ENCODE measurements at places on chromosomes 2 and 18.

DNA sequence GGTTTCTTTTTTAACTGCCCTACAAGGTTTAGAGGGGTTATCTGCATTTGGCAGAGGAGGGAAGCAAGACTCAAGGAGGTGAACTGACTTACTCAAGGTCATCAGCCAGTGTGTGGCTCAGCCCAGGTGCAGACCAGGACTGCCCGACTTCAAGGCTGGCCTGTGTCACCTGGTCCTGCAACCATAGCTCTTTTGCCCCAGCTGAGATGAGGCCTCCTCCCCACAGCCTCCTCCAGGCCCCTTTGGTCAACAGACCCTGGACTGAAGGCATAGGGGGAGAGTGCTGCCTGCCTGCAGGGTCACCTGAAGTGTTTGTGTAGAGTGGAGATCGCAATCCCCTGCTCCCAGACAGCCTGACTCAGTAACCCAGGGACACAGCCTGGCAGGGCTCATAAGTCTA lies 168.5 kb upstream of the GLI2 start:
- no peak for DNase-seq

- DNase-seq, result no peak
Measured at GRCh38 chr18:26981360-26982082, 116.0 kb upstream of the AQP4 start.

GRCh38 chr2:235157746-235158482 lies 206.1 kb downstream of the SH3BP4 start:
- no peak for DNase-seq

DNA sequence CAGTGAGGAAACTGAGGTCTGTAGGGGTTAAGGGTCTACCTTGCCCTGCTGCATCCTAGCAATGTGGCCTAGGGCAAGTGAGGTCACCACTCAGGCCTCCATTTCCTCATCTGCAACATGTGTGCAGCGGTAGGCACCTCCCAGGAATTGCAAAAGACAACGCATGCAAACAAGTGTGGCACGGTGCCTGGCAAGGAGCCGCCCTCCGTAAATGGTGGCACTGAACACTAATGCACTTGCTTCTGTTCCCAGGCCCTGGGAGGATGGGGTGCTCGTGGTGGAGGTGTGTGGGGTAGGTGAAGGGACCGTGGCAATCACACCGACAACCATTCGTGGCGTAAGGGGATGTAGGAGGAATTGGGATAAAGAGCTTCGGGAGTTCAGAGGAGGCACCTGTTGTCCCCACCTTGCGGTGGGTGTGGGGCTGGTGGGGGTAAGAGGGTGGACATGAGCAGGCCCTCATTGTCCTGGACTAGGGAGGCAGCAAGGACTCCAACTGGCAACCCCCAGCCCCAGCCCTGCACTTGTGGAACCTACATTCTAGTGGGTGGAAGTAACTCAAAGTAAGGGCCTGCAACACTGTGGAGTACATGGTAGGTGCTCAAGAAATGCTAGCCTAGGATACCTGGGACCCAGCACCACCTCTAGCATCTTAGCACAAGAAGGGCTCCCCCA lies 26.0 kb downstream of the ATOH8 start:
- DNase-seq, result no peak

- DNase-seq, result no peak
Measured at GRCh38 chr2:136173126-136173525, 55.2 kb upstream of the CXCR4 start.

- DNase-seq, result no peak
Measured at GRCh38 chr18:26190506-26190905, 35.7 kb upstream of the TAF4B start.

DNA sequence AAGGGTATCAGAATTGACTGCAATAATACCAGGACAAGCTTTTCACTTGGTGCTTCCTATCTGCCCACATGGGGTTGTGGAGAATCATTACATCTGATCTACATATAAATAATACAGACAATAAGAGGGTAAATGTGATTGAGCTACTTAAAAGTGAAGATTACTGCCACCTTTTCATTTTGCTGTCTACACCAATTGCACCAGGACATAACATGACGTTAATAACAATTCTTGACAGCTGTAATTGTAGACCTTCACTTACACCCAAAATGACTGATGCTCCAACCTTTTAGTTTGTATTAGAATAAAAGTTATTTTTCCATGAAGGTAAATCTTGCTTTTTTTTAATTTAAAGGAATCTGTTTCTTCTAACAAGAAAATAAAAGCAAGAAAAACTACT lies 36.5 kb upstream of the TTN start:
- DNase-seq, result no peak

DNA sequence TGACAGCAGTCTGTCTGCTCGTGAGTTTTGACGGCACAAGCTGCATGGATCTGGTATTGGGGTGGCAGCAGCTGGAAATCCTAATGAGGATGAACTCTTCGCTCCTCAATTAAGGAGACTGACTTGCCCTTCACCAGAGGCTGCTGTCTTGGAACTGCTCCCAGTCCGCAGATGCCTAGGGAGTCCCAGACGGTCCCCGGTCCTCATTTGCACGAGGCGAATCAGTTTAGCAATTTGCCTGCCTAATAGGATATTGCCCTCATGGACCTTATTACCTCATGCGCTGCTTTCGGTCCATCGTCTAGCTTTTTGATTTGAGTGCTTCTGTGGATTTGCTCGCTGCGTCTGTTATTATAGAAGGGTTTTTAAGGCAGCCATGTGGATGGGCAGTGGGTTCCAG lies 40.6 kb downstream of the ASAP2 start:
- no peak for DNase-seq

GRCh38 chr2:142131010-142131669 lies at the start of gene LRP1B:
Gene LRP1B (minus strand): TSS chr2:142131016. CDS start chr2:142130729, 287 bp downstream.
- DNase-seq, result no peak

DNA sequence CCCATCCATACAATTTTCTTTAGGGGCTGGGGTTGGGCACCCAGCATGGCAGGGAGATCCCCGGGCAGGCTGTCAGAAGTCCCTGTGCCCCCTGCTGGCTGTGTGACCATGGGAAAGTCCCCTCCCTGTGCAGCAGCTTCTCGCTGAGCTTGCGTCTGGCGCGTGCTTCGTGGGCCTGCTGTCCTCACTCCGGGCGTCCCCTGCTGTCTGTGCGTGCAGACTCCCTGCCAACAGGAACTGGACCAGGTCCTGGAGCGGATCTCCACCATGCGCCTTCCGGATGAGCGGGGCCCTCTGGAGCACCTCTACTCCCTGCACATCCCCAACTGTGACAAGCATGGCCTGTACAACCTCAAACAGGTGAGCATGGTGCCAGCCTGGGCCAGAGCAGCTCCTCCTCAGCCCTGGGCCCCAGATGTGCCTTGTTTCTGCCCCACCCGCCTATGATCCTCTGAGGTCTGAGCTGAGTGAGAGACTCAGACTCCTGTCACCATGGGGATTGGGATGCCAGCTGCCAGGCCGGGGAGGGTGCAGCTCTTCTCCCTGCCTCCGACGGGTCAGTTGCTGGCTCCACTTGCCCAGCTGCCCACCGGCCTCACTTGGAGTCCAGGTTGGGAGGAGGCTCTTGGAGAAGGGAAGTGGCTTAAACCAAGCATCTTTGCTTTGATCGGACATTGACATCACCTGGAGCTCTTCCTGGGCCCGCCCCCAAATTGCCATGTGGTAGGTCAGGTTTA lies 28.6 kb downstream of the IGFBP2 start:
- DNase-seq, result no peak

- no peak for DNase-seq
Measured at GRCh38 chr2:205906419-205906818, 179.6 kb downstream of the INO80D start.

DNA sequence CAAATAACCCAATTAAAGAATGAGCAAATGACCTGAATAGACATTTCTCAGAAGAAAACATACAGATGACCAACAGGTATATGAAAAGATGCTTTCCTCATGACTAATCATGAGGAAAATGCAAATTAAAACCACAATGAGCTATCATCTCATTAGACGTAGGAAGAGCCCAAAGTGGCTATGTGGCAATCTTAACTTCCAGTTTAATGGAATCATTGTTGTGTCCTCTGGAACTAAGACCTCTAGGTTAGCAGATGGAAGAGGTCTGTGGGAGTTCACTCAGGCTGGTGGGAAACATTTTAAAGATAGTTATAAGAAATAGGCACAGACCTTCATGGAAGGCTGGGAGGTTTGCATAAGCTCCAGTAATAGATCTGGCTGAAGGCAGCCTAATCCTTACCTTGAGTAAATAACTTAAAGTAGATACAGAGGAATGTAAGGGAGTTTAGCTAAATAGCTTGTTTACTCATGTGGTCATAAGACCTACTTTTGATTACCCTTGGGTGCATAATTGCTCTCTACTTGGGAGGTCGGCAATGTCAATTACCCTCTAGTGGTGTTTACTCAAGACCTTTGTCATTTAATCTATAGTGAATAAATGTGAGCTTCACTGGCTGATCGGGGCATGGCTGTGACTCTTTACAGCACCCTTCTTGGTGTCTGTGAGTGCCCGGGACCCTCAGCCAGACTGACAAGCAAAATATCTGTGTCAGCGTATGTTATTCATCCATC lies 119.0 kb downstream of the GULP1 start:
- no peak for DNase-seq

- no peak for DNase-seq
Measured at GRCh38 chr2:48180557-48180956, 274.3 kb upstream of the FBXO11 start.
